Inflammatory macrophage (primary cell): ENCODE measurements at places on chromosomes 1 and 21.

DNA sequence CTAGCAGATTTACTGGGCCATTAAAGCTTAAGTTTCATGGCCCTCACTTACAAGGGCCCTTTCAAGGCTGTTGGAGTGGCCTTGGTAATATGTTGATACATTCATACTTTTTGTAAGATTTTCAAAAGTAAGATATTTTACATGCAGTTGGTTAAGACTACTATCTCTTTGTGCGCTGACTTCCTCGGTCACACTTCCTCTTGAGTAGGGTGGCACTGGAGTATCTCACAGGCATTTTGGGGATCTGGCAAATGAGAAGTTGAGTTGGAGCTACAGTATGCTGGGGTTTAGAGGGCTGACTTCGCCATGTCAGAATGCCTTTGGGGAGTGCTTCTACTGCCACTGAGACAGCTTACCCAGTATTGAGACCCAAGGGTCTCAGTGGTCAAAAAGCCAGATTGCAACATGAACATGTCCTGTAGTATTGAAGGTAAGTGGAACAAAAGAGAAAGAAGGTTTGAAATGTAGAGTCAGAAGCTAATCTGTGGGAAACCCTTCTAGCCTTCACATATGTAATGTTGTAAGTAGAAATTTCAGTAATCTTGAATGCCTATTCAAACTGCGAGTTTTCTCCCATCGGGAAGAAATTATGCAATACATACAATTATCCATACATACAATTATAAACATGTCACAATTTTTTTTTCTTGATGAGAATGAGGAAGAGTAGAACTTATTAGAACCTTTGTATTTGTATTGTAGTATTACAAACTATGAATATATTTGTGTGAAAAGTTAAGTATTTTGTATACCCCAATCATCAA is 32.3 kb upstream of the RALGPS2 start:
- peak; percentile 21 for DNase-seq

DNA sequence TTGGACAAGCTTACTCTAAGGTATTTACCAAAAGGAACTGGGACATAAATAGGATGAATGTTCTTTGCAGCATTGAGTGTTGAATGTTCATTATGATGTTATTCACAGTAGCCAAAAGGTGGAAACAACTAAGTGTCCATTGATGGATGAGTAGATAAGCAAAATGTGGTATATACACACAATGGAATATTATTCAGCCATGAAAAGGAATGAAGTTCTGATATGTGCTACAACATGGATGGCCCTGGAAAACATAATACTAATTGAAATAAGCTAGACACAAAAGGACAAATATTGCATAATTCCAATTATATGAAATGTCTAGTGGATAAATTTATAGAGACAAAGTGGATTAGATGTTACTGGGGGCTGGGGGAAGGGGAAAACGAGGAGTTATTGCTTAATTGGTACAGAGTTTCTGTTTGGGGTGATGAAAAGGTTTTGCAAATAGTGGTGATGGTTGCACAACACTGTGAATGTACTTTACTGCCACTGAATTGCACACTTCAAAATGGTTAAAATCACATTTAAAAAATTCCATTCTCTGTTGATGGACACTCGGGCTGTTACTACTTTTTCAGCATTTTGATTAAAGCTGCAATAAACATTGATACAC is 2.9 kb downstream of the MTARC1 start:
- peak; percentile 26 for DNase-seq

- DNase-seq = no peak
These were observed 34.2 kb downstream of the SERINC2 start for GRCh38 chr1:31447210-31447609.

DNA sequence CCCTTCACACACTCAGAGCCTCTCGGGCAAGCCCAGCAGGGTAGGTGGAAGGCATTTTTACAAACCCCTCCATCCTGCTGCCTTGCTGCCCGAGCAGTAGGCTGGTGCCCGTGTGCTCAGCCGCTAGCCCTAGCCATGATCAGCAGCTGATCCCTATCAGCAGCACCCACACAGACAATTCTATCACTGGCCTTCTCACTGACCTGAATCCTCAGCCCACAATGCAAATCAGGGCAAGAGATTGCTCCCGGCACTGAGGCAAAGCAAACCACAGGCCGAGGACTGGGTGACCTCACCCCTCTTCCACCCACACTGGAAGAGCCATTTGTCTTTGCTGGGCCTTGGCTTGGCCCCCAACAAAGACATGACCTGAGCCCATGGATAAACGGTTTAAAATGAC is 895 bp upstream of the PDZK1 start:
- DNase-seq = no peak
